ENCODE measurements at places on chromosomes 1 and 21.

DNA sequence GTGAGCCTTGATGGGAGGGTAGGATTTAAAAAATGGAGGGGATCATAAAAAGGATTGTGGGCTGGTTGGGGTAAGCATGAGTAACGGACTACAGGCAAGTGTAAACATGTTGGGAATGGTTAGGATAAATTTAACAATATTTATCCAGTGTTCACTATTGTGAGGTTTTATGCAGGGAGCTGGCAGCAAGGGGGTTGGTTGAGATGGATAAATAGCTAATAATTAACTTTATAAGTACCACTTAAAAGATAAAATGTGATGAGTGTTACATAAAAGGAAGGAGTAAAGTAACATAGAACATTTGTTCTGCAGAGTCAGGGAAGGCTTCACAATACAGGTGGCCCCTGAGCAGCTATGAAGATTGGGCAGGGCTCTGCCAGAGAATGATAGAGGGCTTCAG lies 109.0 kb downstream of the NGF start:
- no peak for DNase-seq

DNA sequence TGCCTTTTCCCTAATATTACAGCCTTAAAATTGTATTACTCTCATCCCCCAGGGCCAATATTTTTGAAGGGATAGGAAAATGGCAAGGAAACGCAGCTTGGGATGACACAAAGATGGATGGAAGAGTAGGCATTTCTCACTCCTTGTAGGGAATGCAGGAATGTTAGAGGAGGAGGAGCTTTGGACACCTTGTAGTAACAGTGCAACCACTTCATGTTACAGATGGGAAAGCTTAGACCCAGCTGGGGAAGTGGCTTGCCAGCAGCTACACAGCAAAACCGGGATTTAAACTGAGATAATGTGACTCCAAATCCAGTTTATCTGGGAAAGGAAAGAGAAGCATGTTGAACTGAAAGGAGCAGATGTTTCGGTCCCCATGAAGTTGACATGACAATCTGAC lies 473.7 kb upstream of the DAB1 start:
- DNase-seq = no peak

GRCh38 chr1:153493343-153493960 lies 33.0 kb upstream of the S100A7 start:
- DNase-seq = no peak

DNA sequence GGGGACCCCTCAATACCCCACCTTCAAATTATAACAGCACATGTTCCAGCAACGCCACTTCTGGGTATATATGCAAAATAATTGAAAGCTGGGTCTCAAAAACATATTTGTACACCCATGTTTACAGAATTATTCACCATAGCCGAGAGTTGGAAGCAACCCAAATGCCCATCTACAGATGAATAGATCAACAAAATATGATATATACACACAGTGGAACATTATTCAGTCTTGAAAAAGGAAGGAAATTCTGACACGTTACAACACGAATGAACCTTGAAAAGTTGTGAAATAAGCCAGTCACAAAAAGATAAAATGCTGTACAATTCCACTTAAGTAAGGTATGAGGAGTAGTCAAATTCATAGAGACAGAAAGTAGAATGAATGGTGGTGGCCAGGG lies 5.1 kb downstream of the TMCO4 start:
- no peak for DNase-seq

DNA sequence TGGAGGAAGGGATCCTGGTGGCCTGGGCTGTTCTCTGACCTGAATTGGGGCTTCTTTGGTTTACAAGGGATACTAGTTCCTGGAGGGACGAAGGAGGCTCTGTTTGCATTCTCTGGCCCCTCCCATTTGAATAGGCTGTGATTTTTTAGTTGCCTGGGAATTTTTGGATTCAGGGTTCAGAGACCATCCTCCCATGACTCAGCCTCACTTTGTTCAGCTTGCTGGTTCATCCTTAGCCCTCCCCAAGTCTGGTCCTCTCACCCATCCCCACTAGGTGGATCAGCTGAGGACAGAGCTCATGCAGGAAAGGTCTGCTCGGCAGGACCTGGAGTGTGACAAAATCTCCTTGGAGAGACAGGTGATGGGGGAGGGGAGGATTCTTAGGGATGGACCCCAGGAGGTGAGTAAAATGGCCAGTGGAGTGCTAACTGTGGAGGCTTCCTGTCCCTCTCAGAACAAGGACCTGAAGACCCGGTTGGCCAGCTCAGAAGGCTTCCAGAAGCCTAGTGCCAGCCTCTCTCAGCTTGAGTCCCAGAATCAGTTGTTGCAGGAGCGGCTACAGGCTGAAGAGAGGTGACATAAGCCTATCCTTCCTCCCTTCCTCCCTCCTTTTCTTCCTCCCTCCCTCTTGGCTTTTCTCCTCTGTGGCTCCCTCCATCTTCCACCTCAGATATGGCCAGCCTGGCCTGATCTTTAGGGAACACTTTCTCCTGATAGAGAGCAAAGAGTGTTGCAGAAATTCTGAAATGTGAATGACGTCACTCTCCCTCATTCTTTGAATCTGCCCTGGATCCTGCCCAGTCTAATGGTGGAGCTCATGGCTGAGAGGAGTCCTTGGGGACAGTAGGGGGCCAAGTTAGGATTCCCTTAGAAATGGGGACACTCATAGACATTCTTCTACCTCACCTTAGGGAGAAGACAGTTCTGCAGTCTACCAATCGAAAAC lies 4.5 kb upstream of the TUFT1 start:
- DNase-seq = no peak

GRCh38 chr1:1355416-1355815 lies 2.9 kb downstream of the MXRA8 start:
- no peak for DNase-seq

DNA sequence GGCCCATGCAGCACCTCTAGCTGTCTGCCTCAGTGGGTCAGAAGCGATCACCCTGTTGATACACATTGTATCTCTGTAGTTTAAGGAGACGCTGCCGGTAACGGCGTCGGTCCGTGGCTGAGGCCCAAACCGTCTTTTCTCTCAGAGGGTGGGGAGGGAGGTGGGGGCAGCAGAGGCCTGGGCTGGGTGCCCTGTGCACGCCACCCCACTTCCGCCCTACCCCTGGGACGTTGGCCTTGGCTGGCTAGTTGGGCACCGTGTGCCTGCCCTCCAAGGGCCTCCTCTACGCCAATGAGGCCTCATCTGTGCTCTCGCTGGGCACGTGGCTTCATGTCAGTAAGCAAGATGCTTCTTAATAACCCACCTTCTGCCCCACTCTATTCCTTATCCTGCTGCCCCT lies 9.4 kb downstream of the ZC3H12A start:
- DNase-seq = no peak

DNA sequence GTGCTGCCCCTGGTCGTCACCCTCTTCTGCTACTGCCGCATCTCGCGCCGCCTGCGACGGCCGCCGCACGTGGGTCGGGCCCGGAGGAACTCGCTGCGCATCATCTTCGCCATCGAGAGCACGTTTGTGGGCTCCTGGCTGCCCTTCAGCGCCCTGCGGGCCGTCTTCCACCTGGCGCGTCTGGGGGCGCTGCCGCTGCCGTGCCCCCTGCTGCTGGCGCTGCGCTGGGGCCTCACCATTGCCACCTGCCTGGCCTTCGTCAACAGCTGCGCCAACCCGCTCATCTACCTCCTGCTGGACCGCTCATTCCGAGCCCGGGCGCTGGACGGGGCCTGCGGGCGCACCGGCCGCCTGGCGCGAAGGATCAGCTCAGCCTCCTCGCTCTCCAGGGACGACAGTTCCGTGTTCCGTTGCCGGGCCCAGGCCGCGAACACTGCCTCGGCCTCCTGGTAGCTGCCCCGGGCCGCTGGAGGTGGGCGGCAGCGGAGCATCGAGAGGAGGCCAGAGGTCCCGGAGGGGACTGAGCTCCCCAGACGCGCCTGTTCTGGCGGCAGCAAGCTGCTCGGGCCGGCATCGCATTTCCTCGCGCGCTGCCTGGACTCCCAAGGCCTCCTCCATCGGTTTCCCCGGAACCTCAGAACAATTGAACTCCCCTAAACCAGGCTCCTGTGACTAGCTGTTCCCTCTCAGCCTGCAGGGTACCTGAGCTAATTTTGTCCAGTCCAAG lies 1.1 kb downstream of the GPR25 start:
- DNase-seq = no peak

DNA sequence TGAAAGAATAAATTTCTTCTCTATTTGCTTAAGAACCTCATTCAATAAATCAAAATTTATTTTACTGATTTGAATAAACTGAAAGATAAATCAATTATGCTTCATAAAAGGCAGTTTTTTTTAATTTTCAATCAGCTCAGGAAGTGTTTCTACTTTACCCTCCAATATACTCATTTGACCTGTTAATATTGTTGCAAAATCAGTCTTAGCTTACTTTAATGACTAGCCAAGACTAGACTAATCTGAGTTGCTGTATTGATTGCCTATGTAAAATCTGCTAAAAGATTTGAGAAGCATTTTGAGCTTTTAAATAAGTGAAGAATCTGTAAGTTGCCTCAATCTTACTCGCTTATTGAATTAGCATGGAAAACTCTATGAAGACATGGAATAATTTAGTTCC lies 179.1 kb upstream of the LYPLAL1 start:
- DNase-seq = no peak

- no peak for DNase-seq
Observed at GRCh38 chr1:19096036-19096833, 113.8 kb downstream of the UBR4 start.

GRCh38 chr1:221429264-221429663 lies 312.6 kb downstream of the DUSP10 start:
- no peak for DNase-seq

DNA sequence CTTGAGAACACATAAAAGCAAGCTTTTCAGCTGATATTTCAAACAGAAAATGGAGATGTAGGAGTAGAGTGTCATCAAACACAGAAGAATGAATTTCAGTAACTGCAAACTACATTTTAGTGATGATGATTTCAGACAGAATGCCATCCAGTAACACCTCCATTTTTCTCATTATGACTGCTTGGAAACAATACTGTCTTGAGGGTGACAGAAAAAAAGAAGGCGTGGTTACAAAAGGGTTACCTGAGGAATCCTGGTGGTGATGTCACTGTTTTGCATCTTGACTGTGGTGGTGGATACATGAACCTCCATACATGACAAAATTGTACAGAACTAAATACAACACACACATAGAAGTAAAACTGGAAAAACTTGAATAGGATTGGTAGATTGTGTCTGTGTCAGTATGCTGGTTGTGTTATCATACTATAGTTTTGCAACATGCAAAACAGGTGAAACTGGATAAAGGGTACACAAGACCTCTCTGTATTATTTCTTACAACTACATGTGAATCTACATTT lies 375.9 kb downstream of the PTBP2 start:
- no peak for DNase-seq

GRCh38 chr1:111990026-111990877 lies 784 bp upstream of the KCND3 start:
- no peak for DNase-seq

GRCh38 chr1:222096883-222097282 lies 355.0 kb upstream of the DUSP10 start:
- no peak for DNase-seq

DNA sequence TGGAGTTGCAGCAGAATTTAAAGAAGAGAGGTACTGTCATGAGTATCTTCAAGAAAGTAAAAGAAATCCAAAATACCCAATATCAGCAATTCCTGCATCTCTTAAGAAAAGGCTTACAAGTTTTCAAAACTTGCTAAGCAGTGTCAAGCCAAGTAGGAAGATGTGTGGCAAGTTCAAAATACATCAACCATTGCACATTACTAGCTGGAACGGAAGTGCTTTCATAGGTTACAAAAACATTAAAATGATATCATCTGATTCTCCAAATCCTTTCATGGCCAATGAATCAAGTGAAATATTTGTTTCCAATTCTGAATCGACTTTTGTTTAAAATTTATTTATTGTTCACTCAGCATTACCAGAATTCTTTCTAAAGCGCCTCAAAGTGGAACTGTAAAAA lies 5.7 kb upstream of the ABCA4 start:
- DNase-seq = no peak

DNA sequence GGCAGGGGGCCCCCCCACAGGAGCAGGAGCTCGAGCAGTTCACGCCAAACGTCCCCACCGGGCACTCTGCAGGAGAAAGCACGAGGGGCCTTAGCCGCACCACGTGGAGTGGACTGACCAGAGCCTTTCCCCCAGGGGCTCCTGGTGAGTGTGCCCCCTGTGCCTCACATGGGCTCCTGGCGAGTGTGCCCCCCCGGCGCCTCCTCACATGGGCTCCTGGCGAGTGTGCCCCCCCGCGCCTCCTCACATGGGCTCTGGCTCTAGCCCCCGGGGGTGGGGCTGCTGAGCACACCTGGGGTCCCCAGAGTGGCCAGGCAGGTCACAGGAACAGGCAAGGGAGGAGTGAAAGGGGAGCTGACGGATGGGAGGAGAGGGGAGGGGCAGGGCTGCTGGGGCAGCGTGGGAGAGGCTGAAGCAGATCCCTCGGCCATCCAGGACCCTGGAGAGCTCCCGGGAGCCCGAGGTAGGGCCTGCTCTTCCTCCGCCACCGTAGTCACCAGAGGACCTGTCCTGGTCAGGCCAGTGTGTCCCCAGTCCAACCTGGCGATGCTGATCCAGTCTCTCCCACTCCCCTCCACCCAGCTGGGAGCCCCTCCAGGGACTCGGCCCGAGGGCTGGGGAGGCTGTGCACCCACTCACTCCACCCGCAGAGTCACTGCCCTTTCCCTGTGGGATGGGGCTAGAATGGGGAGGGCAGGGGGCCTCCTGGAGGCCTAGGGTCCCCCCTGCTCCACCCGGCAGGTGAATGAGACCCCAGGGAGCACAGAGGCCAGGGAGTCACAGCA lies 47.6 kb downstream of the ARHGEF16 start:
- no peak for DNase-seq

- DNase-seq = peak; percentile 49
Observed at GRCh38 chr1:112369392-112370285, 26.4 kb upstream of the CTTNBP2NL start.

GRCh38 chr1:151346082-151346768 lies 827 bp downstream of the RFX5 start:
- no peak for DNase-seq

DNA sequence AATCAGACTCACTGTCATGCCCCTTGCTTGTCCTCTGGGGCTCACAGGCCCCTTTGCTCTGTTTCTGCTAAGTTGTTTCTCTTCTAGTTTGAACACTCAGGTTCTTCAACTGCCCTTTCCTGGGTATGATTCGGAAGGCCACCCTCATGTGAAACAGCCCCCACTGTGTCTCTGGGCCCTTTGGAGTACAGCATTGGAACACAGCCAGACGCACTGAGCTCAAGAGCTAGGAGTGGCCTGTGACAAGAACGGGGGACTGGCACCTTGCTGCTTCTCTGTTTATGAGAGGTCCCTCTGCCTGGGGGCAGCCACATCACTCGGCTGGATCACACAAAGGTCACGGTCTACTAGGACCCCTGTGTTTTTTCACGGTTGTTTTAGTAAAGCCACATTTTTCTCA lies 114.4 kb upstream of the ZC3H12A start:
- DNase-seq = no peak

DNA sequence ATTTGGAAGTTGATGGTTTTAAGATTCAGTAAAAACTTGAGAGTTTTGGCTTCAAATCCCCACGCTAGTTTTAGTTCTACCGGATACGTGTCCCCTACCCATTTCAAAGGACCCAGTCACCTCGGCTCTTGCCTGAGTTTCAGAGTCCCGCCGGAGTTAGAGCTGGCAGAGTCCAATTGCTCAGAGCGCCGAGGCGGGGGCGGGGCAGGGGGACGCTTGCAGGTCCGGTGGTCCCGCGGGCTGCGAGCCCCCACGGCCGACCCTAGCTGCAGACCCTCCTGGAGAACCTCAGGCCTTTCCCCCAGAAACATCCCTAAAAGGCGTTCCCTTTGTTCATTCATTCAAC lies 765 bp upstream of the VPS45 start:
- no peak for DNase-seq

- no peak for DNase-seq
Observed at GRCh38 chr1:164838786-164839185, 279.8 kb downstream of the PBX1 start.

GRCh38 chr1:201731142-201731541 lies 97.8 kb upstream of the IPO9 start:
- DNase-seq = no peak

Data from stimulated activated CD8-positive, alpha-beta memory T cell treated with anti-CD3 and anti-CD28 coated beads, Interleukin-15, amount 100 ng/mL, for 4 hours (primary cell).